ENCODE measurements at places on chromosomes 12 and 14.

DNA sequence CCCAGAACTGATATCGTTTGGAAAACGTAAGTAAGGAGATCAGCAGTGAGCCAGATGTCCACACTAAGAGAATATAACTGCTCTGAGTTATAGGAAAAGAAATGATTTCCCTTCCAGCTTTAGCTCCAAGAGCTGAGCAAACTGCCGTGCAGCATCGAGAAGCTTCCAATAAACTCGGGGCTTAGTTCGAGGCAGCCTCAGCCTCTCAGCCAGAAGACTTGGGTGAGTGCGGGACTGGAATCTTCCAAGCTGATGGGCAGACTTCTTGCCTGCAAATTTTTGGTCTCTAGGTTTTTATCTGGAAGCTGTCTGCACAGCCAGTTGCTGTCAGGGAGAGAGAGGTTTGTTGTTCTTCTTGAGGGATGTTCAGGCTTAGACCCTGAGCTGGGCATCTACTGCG lies 196.1 kb downstream of the PHETA1 start:
- no peak for DNase-seq

DNA sequence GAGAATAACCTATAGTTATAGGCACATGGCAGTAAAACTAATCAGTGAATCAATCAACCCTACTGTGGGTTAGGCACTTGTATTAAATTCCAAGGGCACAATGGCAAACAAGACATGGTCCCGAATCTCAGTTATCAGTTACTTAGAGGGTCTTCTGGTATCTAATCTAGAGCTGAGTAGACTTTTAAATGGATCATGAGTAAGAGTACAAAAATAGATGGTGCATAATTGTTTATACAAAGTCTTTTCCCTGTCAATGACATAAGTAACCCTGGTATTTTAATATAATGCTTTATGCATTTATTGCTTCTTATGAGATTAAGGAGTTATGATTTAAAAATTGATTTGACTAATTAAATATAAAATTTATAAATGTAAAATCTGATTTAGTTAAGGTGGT lies 23.0 kb upstream of the KCNJ8 start:
- DNase-seq: no peak

GRCh38 chr14:71918955-71919354 lies 13.3 kb upstream of the RGS6 start:
- DNase-seq: no peak

DNA sequence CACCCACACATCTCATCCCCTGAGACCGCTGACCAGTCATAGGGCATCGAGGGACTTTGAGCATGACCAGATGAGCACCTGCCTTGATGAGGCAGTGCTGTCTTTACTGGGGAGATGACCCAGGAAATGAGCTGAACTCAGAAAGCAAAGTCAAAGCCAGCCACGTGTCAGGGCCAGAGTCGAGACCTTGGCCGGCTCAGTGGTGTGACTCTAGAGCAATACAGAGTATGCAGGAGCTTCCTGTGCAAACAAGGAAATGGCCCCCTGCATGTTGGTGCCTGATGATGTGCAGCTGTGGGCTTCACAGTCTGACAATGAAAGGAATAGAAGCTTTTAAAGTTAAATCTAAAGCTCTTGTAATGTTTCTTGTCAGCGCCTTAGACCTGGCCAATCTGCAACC lies 332.9 kb downstream of the PCNX1 start:
- no peak for DNase-seq

- DNase-seq: no peak
These were observed 14.1 kb upstream of the NT5DC3 start for GRCh38 chr12:103855036-103855712.

Data from activated CD8-positive, alpha-beta memory T cell treated with anti-CD3 and anti-CD28 coated beads for 1 hour (primary cell).